ENCODE measurements at places on chromosomes 4 and X.

- no peak for ATAC-seq
Observed at GRCh38 chrX:20143561-20143960, 1.9 kb upstream of the EIF1AX start.

DNA sequence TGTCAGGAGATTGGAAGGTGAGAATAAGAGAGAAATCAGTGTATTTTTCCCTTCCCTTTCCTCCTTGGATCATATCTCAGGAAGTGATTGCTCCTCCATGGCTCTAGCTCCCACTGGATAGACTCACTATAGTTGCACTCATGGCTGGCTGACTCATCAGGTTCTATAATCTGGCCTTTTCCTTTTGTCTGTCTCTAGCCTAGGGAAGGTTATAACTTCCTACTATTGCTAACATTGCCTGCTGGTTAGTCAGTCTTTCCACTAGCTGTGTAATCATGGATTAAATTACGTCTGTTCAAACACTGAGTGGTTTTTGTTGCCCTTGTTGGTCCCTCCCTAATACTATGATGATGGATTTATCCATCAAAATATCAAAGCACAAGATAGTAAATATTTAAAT is 195.5 kb upstream of the VEGFC start:
- ATAC-seq, result peak; percentile 97

- ATAC-seq, result no peak
Observed at GRCh38 chrX:107293056-107293455, 86.6 kb downstream of the DNAAF6 start.

DNA sequence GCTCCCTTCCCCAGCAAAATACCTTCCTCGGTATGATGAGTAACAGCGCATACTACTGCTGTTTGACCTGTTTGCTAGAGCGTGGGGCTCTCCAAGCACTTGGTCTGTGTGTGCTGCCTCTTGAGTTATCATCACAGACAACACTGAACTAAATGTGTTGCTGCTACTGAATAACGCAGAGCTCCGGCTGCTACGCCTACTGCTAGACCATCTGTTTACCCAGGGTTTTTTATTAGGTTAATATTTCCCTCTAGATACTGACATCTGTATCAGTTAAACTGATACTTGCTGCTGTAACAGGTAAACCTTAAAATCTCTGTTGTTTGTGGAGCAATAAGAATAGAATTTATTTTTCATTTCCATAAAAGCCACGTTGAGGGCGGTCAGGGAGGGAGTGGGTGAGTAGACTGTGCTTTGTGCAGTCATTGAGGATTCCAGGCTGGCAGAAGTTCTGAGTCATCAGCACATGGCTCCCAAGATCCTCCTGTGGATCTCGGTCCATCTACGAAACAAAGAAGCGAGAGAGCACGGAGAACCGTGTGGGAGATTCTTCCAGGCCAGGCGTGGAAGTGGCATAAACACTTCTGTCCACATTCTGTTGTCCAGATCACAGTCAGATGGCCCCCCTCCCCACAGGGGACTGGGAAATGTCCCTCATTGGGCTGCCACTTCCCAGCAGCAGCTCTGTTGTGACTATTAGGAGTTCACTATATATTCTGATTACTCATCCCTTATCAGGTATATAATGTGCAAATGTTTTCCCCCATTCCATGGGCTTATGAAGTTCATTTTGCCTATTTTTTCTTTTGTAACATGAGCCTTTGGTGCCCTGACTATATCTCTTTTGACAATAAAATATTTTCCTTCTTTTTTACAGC is 14.1 kb downstream of the GRK4 start:
- peak; percentile 41 for ATAC-seq

- ATAC-seq, result no peak
Observed at GRCh38 chr4:85732124-85732523, 257.2 kb downstream of the ARHGAP24 start.

GRCh38 chrX:129772796-129773431 is 6.8 kb upstream of the SASH3 start:
- peak; percentile 33 for ATAC-seq

DNA sequence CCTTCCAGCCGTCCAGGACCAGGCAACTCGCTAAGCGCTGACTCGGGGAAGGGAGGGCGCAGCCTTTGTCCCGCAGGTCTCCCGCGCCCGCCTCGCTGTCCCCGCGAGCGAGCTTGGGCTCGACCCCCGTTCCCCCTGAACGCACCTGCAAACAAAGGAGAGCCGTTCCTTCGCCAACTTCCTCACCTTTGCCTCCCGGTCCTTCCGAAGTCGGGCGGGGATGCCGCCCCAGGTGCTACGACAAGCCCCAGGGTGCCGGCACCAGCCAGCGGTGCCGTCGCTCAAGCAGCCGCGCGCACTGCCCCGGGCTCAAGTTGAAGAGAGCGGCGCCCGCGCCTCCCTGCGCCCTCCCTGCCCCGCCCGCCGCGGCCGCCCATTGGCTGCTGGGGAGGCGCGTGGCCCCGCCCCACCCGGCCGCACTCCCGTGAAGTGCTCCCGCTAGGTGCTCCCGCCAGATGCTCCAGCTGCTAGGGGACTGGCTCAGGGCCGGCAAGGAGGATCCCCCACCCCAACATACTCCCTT is 107.1 kb downstream of the NSUN7 start:
- peak; percentile 92 for ATAC-seq

GRCh38 chr4:24489870-24490269 is 94.5 kb downstream of the DHX15 start:
- peak; percentile 15 for ATAC-seq

GRCh38 chr4:181008164-181008563 is 1235.0 kb upstream of the TENM3 start:
- ATAC-seq, result no peak

GRCh38 chr4:85081196-85081595 is 114.7 kb upstream of the WDFY3 start:
- ATAC-seq, result no peak

DNA sequence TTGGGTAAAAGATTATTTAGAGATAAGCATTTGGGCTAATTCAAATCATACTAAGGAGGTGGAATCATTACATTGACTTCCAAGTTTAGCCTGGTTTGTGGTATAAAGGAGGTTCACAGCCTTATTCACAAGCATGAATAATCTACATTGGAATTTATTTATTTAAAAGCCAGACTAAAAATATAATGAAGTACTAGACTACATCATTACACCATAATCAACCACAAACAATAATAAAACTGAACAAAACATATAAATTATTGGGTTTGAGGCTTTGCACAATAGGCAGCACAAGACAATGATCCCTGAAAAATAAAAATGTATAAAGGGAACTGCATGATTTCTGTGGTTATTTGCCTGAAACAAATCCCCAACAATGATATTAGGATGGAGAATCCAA is 314.0 kb downstream of the GBA3 start:
- ATAC-seq, result no peak

GRCh38 chrX:119030990-119031389 is 41.8 kb upstream of the CT47C1 start:
- no peak for ATAC-seq

GRCh38 chr4:68129793-68130192 is at the start of gene TMPRSS11F:
TMPRSS11F (minus strand) TSS chr4:68129869; CDS start chr4:68129820, 49 bp downstream.
- ATAC-seq, result peak; percentile 97

- ATAC-seq, result no peak
Observed at GRCh38 chr4:76963131-76963750, 13.7 kb downstream of the SEPTIN11 start.

DNA sequence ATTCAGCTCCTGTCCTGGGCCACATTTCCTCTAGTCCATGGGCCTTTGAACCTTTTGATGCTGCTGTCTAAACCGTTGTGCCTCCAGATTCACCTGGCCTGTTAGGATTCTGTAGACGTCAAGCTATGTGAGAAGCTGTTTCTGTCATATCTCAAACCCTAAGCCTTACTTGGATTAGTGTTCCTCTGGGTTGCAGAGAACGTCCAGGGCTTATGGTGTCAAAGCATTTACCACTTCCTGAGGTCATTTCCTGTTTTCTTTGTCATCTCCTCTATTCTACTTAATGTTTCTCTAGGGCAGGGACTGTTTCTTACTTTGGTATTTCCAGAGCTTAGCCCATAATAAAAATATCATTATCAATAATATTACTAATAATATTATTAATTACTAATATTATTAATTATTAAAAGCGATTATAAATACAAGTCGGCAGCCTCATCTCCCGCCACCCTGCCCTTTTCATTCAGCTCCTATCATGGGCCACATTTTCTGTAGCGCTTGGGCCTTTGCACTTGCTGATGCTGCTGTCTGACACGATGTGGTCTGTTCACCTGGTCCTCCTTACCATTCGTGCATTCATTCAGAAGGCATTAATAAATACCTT is 19.1 kb downstream of the PRIMPOL start:
- no peak for ATAC-seq

GRCh38 chr4:112377171-112377570 is 80.0 kb downstream of the ALPK1 start:
- ATAC-seq, result no peak

GRCh38 chrX:155874571-155875244 is 6.4 kb upstream of the VAMP7 start:
- ATAC-seq, result no peak
